ENCODE measurements at places on chromosomes 4 and X. TPM values are rescaled to one million over a fixed set of nuclear protein-coding genes. Genes with fewer than 3 reads are reported as not detected.

DNA sequence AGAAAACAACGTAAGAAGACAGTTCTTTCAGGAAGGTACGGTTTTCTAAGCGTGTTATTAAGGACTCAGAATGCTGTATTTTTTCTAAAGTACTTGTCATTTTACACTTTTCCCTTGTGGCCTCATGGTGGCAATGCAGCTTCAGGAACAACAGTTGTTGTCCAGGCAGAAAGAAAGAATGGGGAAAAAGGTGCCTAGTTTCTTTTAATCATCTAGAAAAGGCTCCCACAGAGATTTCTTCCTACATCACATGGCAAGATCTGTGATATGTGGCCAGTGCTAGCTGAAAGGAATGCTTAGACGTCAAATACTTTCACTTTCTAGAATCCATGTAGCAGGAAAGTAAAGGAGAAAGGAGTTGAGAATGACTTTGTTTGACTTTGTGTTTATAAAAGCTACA, 49.0 kb upstream of the TRAM1L1 start:
- DNase-seq = peak; percentile 39

DNA sequence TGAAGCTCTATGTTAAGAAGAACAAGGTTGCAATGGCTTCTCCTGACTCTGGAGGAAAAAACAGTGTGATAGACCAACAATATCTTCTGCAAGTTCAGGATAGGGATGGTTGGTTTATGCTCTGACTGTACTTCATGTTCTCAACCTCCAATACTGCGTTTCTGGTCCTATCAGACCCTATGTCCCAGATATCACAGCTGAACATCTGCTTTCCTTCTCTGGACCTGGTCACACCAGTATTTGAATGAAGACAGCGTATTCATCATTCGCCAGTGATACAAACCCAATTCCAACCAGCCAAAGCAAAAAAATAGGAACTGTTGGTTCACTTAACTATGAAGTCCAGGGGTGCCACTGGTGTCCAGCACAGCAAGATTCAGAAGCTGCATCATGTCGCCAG, 124.5 kb upstream of the KLF3 start:
- DNase-seq = no peak

DNA sequence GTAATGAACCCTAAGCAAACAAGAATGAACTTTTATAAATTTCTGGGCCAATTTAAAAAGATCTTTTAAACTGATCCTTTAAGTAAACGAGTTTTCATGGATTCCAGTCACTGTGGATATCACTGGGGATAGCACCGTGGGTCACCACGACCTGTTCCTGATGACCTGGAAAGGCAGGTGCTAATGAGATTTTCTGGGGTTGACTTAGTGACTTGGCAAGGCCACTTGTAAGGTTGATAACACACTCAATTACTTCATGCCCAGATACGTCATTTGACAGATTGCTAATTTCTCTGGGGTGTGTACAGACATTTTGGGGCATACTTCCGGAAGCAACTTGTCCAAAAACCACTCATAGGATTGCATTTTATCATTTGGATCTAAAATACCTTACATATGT, 24.5 kb downstream of the PDLIM3 start:
- DNase-seq = no peak

GRCh38 chrX:130084631-130085237, 25.6 kb downstream of the ELF4 start:
- no peak for DNase-seq

- no peak for DNase-seq
Observed at GRCh38 chr4:113312529-113312928, 263.1 kb downstream of the ANK2 start.

DNA sequence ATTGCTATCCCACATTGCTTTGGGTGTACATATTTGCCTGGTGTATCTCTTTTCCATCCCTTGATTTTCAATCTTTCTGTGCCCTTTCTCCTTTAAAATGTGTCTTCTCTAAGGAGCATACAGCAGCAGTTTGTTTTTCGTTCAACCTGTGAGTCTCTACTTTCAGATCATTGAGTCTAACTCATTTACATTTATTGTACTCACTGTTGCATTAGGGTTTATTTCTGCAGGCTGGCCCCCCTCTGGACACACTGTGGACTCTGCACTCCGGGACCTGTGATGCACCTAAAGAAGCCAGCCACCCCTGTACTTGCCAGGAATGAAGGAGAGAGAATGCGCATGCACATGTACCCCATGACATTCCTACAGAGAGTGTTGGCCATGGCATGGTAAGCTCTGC, 93.0 kb downstream of the FAM53A start:
- DNase-seq = no peak

Gene TRIM75
- total RNA-seq = 0.29 TPM

DNA sequence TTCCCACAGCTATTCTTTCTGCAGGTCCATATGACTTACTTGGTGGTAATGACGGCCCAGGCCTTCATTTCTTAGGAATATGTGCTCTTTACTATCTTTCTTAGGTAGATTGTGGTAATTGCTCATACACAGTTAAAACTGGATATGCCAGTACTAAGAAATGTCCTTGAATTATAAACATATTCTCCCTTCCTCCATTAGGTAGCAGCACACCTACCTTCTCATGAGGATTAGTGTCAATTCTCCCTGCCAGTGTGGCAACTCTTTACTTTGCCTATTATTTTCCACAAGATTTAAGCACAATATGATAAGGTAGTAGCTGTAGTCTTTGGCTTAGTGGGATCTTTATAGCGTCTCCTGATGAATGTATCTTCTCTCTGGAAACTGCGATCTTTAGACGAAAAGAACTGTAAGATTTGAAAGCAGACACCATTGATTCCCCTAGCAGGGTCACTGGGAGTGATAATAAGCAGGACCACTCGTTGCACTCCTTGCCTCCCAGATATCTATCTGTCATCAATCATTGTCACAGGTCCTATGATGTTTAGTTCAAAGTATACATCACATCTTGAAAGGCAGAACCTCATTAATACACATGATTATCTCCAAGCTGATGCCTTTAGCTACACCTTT, 1240.7 kb downstream of the C4orf33 start:
- no peak for DNase-seq

Data from glutamatergic neuron (in vitro differentiated cells).